Osteocyte (in vitro differentiated cells): ENCODE measurements at places on chromosomes 3 and 15. TPM values are rescaled to one million over a fixed set of nuclear protein-coding genes. Genes with fewer than 3 reads are reported as not detected.

GRCh38 chr15:35444557-35445204 lies 101.3 kb downstream of the DPH6 start:
- DNase-seq, result no peak

- no peak for DNase-seq
Measured at GRCh38 chr15:91890614-91891013, 37.1 kb downstream of the SLCO3A1 start.

- DNase-seq, result no peak
Measured at GRCh38 chr3:154898443-154898842, 181.7 kb upstream of the MME start.

- DNase-seq, result no peak
Measured at GRCh38 chr3:189936201-189936945, 184.3 kb downstream of the P3H2 start.

DNA sequence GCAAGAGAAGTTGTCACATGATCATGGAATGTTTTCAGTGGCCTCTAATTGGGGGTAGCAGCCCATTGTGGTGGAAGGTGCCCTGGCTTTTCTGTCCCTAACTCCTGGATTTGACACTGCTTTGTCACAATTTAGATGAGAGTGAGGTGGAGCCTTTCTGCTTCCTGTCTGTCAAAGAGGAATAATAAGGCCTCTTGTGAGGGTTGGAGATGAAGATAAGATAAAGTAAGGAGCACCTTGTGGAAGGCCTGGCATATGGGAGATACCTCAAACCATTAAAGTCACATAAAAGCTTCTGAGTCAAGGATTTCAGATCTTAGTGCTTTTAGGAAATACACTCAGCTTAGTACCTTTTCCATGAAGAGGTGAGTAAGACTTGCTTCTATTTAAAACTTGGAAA lies 172.6 kb upstream of the FAM3D start:
- no peak for DNase-seq

DNA sequence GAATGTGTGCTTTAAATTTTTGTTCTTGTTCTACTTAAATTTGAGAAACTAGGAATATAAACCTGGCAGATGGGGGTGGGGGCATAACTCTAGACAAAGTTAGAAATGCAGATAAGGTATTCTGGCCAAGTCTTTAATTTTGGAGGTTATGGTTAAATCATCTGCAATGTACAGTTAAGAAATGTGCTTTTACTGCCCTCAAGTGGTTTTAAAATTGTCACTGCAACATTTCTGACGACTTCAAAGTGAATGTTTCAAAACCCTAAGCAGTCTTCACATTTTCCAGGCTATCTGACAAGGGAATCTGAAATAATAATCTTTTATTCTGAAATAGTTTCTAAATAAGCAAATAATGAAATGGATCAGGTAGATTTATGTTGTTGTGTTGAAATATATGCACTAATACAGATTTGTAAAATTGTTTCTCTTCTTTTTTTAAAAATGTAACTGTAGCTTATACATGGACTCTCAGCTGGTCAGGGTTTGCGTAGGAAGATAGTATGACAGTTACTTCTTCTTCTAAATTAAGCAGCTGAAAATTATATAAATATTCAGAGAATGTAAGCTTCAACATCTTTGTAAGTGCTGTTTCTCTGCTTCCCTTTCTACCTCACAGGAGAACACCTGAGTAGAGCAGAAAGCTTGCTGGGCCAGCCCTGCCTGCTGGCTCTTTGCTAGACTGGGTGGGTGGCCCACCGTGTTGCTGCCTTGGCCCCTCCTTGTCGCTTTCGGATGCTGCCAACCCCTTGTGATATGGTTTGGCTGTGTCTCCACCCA lies 45.0 kb downstream of the SUCNR1 start:
- no peak for DNase-seq

DNA sequence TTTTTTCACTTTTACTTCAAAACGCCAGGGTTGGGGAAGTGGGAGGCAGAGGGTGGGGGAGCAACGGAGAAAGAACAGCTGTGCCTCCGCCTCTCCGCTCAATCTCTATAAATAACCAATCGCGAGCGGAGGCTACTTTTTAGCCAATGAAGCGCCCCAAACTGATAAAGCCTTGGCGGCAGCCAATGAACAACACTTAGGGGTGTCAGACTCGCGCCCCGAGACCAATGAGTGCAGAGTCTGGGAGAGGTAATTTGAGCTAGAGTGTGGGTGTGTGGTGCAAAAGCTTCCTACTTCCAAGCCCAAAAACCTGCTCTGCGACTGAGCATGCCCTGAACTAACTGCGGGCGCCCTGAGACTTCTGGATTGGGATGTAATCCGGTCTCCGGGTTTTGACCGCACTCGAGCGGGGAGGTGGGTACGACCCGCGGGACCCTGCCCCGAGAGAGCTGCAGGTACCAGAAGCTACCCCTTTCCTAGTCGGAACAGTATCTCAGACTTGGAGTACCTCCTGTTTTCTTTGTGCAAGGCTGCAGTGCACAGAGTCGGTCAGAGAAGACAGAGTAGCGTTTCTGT lies 800 bp upstream of the RAP2B start:
- peak; percentile 98 for DNase-seq

DNA sequence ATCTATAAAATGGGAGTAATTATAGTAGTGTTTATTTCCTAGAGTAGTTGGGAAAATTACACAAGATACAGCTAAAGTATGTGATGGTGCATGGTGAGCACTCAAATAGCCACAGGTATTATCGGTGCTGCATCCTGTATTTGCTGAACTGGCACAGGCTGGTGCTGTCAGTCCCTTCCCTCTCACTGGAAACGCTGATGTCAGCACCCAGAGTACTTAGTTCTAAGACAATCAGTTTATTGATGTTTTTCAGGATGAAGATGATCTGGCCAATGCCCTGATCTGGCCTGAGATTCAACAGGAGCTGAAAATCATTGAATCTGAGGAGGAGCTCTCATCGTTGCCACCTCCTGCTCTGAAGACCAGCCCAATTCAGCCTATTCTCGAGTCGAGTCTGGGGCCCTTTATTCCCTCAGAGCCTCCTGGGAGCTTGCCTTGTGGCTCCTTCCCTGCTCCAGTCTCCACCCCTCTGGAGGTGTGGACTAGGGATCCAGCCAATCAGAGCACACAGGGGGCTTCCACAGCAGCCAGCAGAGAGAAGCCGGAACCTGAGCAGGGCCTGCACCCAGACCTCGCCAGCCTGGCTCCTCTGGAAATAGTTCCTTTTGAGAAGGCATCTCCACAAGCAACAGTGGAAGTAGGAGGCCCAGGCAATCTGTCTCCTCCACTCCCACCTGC lies 49.7 kb downstream of the TMEM39A start:
- DNase-seq, result no peak

- DNase-seq, result no peak
Measured at GRCh38 chr15:88810446-88810845, 7.2 kb downstream of the ACAN start.

- DNase-seq, result no peak
Measured at GRCh38 chr15:90201130-90201943, at the start of gene SEMA4B. SEMA4B (plus strand) TSS chr15:90201330; CDS start chr15:90201579, 249 bp downstream.

The DNAH12 gene
- total RNA-seq, result 0.05 and 0.08 TPM in 2 replicates

The MASP1 gene
- not detected in 2 replicates for total RNA-seq

The DNAJA4 gene
- not detected in 2 replicates for total RNA-seq

The RTP3 gene
- not detected in 2 replicates for total RNA-seq

The NCK1 gene
- total RNA-seq, result 37.3 and 38.6 TPM in 2 replicates

The RASGRP1 gene
- 0.11 and 0.26 TPM in 2 replicates for total RNA-seq
